ENCODE measurements at places on chromosomes 6 and 20. TPM values are rescaled to one million over a fixed set of nuclear protein-coding genes. Genes with fewer than 3 reads are reported as not detected.

- DNase-seq, result peak; percentile 21
Measured at GRCh38 chr6:27295301-27296079, 16.6 kb downstream of the POM121L2 start.

DNA sequence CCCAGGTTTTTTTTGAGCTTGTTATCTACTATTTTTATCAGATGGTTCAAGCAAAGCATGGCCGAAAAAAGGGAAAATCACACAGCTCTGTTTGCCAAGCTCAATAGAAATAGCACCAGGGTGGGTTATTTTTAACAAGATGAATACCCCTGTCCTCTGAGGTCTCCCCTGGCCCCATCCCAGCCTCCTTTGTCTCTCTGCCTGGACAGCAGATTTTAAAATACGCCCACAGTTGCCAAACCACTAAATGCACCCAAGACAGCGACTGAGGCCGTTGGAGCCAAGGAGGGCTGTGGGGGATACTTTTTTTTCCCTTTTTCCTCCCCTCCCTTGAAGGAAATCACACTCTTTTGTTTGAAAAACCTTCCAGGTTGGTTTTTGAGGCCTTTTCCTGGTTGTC is 106.6 kb downstream of the VEGFA start:
- DNase-seq, result no peak

DNA sequence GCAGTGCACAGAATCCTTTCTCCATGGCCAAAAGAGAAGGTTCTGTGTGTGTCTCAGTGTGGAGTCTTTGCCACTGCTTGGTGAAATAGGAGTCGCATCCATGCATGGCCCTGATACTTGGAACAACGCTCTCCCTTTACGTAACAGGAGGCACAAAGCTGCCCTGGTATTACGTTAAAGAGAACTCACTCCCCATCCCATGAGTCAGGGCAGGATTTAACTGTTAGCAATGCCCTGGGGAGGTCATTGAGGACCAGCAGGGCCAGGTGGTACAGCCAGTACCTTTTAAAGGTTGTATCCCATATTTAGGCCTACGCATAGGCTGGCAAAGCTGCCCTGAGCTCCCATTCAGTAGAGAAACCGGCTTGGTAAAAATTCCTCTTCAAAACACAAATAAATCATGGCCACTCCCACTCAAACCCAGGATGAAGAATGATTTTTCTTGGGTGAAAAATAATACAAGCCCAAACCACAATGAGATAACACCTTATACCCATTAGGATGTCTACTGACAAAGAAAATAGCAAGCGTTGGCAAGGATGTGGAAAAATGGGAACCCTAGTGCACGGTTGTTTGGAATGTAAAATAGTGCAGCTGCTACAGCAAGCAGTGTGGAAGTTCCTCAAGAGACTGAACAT is 37.1 kb downstream of the MYLK4 start:
- DNase-seq, result no peak

DNA sequence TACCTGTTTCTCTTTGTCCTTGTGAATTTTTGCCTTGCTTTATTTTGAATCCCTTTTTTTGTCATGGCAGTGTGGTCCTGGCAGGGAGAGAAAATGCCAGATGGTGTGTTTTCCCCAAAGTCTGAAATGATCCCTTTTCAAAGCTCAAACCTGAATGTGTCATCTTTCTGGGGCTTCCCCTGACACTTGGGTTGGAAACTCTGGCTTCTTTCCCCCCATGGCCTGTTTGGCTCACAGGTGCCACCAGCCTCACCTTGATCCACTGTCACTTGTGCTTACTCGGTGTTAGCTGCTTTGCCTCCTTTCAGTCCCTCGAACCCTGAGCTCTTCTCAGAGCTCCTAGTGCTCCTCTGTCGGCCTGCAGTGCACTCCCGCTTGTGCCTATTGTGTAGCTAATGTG is 22.3 kb downstream of the MYBL2 start:
- no peak for DNase-seq

- DNase-seq, result no peak
Measured at GRCh38 chr6:82976179-82976578, 89.5 kb downstream of the UBE3D start.

GRCh38 chr6:53347921-53348370 is 804 bp downstream of the ELOVL5 start:
- DNase-seq, result no peak

- no peak for DNase-seq
Measured at GRCh38 chr6:73452107-73452461, at the start of gene CGAS. TSS of gene CGAS (minus strand) at chr6:73452297. CDS start at chr6:73452181, 116 bp downstream.

DNA sequence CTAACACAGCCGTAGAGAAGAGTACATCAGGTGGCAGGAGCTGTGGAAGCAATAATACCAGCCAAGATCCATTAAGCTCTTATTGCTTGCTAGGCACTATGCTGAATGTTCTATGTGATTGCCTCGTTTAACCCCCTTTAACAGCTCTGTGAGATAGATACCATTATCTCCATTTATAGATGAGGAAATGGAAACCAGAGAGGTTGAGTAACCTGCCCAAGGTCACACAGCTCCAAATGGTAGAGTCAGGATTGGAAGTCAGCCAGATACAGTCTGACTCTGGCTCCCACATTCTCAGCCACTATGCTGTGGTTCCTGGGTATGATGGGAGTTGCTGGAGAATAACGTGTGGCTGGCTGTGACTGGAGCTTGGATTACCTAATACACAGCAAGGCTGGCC is 92.4 kb downstream of the DLGAP4 start:
- no peak for DNase-seq

GRCh38 chr6:24205020-24205492 is 79.0 kb downstream of the NRSN1 start:
- peak; percentile 0 for DNase-seq

DNA sequence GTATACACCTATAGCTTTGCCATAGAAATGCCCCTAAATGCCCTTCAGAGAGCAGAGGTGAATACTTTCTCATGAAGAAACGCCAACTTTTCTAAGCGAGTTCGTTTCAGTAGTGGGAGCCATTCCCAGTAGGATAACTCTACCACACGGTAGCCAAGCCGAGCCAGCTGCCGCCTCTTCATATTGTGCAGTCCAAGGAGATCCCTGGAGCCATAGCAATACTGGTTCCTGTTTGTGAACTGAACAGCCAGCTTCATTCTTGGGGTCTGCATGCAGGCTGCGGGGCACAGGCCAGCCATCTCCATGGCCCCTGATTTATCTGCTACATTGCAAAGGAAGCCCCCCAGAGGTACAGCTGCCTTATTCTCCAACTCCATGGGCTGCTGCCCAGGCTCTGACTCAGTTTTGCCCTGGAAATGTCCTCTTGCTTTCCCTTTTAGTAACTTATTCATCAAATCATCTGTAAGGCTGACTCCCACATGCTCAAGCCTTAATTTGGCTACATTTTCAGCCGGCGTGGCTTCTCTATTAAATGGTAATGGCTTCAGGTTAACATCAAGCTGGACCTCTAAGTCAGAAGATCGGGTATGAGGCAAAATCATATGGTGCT is 12.8 kb downstream of the FASTKD5 start:
- DNase-seq, result no peak

- no peak for DNase-seq
Measured at GRCh38 chr6:14770040-14770439, 475.8 kb upstream of the JARID2 start.

DNA sequence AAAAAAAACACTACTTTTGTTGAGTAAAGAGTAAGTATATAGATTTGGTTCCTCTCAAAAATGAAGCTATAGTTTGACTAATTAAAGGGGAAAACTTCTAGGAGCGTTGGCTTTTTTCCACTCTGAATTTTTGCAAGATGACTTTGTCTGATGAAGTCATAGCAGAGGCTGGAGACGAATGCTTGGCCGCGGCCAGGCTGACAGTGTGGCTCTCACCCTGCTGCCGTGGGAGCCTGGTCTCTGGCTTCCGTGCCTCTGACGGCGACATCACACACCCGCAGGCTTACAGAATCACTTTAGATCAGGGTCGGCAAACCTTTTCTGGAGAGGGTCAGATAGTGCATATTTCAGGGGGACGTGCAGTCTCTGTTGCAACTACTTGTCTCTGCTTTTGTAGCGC is 145.0 kb downstream of the PHACTR3 start:
- DNase-seq, result no peak

- no peak for DNase-seq
Measured at GRCh38 chr6:3695065-3695817, 56.3 kb downstream of the PXDC1 start.

GRCh38 chr20:61871160-61871559 is 194.5 kb downstream of the TAF4 start:
- DNase-seq, result no peak

DNA sequence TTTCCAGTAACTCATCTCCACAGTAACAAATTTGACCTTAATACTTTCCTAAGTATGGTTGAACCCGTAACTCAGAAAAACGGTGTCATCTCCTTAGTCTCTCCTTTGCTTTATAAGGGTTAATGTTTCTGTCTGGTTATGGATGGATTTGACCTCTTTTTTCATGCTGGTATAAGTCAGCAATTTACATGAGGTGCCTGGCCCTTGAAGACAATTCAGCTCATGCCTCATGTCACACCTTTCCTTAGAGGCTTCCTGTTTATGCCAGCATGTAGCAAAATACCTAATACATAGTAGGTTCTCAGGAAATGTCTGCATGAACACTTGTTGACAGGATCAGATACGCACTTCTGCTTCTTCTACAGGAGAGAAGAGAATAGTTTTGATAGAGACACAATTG is 37.7 kb upstream of the C20orf144 start:
- no peak for DNase-seq

DNA sequence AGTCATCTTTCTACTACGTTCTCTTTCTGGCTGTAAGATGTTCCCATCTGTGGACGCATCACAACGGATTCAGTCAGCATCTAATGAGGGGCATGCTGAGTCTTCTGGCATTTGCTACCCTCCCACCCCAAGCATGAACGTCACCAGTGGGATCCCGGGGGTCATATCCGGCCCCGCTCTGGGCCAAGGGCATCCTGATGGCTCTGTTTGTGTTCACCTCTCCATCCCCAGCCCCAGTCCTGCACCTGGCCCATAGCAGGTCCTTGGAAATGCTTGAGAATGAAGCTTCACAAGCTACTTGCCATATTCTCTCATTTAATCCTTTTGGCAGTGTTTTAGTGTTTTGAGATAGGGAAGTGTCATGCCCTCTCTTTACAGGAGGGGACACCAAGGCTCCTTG is 14.9 kb downstream of the APCDD1L start:
- DNase-seq, result no peak

DNA sequence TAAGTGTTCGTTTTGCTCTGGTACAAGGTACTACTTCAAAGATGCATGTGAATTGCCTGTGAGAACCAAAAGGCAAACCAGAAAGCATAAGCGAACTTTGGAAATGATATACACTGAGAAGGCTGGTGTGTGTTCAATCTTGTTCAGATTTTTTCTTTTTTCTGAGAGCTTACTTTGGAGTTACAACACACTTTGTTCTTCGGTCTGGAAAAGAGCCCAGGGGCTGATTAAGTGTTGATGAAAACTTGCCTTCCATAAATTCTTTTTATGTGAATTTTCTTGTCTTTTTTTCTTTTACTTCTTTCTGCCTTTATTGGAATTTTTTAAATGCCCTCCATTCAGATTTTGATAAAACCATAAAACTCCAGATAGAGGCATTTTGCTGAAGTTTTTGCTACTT is 395.1 kb upstream of the SASH1 start:
- DNase-seq, result no peak

GRCh38 chr6:170464524-170464979 is 88.6 kb downstream of the PSMB1 start:
- DNase-seq, result no peak

- no peak for DNase-seq
Measured at GRCh38 chr20:62694868-62695267, 13.8 kb upstream of the NTSR1 start.

GRCh38 chr20:23096097-23096496 is 10.0 kb upstream of the CD93 start:
- DNase-seq, result no peak

DNA sequence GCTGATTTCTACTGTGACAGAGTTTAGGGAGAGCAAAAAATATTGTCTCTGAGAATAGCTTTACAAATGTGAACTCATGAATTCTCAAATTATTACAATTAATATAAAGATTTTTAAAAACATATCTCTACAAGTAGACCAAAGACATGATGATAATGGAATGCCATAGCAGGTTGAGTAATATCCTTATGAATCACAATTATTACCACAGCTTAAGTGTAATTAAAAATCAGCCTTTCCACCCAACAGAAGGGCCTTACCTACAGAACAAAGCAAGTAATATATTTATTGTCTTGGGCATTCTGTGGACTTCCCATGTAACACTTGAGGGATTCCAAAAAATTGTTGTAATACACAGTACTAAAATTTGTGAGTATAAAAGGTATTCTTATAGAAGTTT is 1099.6 kb upstream of the GJE1 start:
- DNase-seq, result no peak

- no peak for DNase-seq
Measured at GRCh38 chr6:127841811-127842210, 59.0 kb downstream of the THEMIS start.

DNA sequence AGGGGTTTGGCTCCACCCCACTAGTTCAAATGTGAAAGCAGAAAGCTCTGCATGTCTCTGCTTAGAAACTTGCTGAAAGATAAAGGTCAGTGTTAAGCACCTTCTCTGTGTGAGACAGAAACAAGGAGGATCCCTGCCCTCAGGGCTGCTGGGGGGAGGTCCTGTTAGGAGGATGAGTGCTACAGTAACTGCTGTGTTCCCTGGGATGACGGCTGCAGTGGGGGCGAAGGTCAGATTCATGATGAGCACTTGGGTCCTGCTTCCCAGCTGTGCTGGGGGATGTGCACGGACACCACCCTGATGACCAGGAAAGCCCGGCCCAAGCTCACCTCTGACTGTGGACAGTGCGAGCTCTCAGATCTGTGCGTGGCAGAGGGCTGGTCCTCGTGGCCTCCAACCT is 252.6 kb downstream of the DLL1 start:
- DNase-seq, result no peak

- peak; percentile 91 for DNase-seq
Measured at GRCh38 chr6:38131527-38131965, 312.0 kb downstream of the ZFAND3 start.

DNA sequence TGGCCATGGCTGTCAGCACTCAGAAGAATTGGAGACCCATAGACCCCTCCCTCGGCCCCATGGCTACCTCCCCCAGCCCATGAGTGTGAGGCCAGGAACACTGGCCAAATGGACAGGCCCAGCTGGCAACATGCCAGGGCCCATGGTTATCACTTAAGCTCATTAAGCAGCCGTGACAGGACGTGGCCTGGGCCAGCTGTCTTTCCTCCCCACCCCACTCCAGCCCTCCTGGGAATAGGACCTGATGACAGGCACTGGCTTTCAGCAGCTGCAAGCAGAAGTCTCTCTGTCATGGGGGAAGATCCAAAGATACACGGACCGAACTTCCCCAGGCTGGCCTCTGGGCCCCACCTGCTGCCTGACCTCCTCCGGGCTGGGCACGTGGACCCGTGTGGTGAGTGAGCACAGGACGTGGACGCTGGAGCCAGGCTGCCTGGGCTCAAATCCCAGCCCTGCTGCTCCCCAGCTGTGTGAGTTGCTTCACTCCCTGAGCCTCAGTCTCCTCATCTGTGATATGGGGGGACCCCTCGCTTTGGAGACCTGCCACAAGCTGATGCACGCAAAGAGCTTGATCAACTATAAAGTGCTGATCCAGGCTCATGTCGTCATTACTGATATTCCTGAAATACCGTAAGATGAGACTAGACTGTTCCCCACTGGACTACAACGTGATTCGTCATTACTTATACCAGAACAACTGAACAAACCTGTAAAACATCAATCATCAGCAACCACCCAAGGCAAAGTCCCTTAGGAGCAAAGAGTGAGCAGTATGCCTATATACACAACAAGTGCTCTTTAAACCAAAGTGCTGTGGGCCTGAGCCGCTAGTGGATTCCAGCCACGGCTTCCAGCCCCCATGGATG is 22.0 kb upstream of the VSTM2L start:
- no peak for DNase-seq

Gene LINC00237
- not detected for polyA plus RNA-seq

Gene ZNF831
- not detected for polyA plus RNA-seq

Gene CDYL
- 26.6 TPM for polyA plus RNA-seq

Gene PI16
- polyA plus RNA-seq, result 0.05 TPM

Gene SLC35F1
- 0.07 TPM for polyA plus RNA-seq

Data from AG04450 (cell line).